Suppressor macrophage (primary cell): ENCODE measurements at places on chromosomes 7 and 10.

- no peak for DNase-seq
Measured at GRCh38 chr7:92753614-92754013, 82.8 kb downstream of the CDK6 start.

- no peak for DNase-seq
Measured at GRCh38 chr7:2751086-2751485, 63.1 kb downstream of the AMZ1 start.

DNA sequence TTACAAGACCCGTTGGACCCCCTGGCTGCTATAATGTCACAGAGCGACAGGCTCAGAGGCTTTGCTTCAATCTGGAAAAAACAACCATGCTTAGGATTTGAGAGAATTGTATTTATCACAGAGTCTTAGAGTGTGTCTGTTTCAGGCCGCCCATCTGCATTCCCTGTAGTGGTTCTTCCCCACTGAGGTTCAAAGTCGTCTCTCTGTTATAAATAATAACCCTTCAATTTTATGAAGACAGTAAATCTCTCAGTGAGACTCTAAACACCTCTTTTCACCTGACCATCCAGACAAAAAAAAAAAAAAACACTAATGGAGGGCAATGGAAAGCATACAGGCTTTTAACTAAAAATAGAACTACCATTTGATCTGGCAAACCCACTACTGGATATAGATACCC lies 565.4 kb upstream of the AUTS2 start:
- DNase-seq = no peak

DNA sequence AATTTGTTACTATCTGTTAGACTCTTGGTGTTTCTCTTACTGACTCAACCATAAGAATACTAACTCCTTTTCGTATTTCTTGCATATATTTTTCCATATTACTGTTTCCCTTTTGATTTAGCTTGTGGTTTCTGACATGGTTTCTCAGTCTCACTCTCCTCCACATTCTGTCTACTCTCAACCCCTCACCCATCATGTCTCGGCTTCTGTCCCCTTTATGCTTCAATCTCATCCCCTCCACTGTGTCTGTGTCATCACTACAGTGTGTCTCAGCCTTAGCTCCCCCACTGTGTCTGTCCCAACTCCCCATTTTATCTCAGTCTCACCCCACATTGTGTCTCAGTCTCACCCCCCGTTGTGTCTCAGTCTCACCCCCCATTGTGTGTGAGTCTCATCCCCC lies 126.9 kb downstream of the VIPR2 start:
- DNase-seq = no peak

DNA sequence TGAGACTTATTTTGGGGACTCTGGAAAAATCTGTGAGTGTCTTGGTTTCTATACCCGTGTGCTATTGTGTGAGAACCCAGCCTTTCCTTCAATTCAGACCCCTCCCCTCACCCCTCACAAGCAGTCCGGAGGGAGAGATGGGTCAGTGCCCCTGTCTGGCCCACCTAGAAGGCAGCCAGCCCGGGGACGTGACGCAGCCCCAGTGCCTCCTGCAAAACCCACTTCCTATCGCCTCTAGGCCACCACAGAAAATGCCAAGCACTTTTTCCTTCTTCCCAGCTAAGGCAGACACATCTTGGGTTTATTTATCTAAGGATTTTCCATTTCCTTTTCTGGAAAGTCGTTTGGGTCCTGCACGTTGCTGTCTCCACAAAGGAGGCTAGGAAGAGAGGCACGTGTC lies 11.6 kb upstream of the AQP1 start:
- no peak for DNase-seq

DNA sequence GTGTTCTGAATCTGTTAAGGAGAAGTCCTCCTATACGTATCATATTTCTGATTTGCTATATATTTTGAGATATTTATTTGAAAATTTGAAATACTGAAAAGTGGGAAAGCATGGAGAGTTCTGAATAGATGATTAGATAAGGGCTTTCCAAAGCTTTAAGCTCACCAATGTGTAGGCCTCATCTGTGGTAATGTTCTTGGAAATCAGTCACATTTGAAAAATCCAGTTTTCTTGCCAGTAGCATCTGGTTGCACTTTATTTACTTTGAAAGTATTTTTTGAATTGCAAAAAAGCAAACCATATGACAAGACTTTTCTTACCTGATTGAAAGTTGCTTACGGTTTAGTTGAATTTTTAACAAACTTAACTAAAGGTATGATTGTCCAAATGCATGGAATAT lies 21.7 kb downstream of the ADD3 start:
- no peak for DNase-seq

- DNase-seq = no peak
Measured at GRCh38 chr7:76193883-76194282, 7.8 kb upstream of the SRRM3 start.

DNA sequence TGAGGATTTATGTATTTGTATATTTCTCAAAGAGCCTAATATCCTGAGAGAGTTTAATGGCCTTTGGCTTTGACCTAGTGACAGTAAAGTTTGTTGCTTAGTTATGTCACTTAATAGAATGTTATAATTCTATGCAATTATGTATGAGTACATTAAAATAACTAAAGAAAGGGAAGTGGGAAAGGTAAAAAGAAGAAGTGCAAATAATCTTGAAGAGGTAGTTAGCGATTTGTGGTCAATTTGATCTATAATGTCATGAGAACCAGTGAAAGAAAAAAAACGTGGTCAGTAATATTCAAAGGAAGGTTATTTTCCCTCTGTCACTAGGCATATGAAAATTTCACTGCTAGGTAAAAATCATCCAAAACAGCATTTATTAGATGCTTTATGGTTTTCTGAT lies 143.4 kb upstream of the LSM8 start:
- DNase-seq = no peak

DNA sequence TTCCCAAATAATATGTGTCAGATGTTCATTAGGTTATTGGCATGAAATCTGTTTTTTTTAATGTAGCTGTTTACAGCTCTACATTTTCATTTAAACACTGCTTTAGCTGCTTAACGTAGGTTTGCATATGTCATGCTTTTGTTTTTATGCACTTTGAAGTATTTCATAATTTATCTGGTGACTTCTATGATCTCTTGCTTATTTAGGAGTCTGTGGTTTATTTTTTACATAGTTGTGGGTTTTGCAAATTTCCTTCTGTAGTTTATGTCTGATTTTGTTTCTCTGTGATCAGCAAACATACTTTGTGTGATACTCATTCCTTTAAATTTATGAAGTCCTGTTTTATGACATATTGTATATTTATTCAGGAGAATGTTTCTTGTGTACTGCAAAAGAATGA lies 606.5 kb upstream of the PFKP start:
- no peak for DNase-seq

DNA sequence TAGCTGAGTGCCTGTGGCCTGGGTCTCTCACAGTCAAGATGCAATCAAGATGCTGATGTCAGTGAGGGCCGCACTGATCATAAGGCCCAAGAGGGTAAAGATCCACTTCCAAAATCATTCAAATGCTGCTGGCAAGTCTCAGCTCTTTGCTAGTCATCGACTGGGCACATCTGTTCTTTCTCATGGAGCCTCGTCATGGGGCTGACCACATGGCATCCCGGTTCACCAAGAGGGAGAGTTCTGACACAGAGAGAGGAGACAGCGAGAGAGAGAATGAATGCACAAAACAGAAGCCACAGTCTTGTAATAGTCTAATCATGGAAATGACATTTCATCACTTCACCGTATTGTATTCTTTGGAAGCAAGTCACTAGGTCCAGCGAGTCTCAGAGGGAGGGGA lies 1067.5 kb upstream of the C7orf33 start:
- DNase-seq = no peak

- no peak for DNase-seq
Measured at GRCh38 chr10:31816318-31816717, 112.3 kb downstream of the ARHGAP12 start.

GRCh38 chr10:74490551-74490950 lies 335.8 kb upstream of the KAT6B start:
- no peak for DNase-seq

DNA sequence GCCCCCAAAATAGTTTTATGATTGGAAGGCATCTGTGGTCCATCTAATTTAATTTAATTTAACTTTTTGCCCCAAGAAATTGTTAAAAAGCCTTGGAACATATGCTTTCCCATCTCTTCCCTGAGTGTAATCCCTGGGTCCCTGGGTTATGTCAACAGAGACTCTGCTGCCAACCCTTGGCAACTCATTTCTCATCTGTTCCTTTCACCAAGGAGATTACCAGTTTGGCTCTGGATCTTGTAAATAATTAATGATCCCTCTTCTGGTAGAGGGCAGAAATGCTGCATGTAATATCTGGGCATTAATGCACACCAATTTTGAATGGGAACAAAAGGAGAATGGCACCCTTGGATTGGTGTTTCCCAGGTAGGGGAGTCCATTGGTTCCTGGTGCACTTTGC lies 514.2 kb downstream of the CCSER2 start:
- DNase-seq = no peak

- DNase-seq = no peak
Measured at GRCh38 chr7:24660546-24660945, 87.3 kb downstream of the PALS2 start.

GRCh38 chr7:5546626-5547025 lies 123.0 kb upstream of the TNRC18 start:
- DNase-seq = no peak

DNA sequence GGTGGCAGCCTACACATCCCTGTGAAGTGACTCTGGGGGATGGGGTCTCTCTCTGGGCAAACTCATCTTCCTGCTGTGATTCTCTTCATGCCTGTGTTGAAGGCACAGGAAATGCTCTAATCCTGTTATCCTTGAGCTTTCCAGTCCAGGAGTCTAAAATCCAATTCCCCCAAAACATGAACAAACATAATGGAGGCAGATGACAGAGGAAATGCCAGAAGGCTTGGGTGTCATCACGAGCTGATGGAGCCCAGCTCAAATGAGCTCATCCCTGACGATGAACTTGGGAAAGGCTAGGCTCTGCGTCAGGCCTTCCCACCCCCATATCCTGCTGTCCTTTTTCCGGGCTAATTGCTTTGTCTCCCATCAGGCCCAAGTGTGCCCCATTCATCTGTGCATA lies 165.9 kb upstream of the PODXL start:
- DNase-seq = no peak

DNA sequence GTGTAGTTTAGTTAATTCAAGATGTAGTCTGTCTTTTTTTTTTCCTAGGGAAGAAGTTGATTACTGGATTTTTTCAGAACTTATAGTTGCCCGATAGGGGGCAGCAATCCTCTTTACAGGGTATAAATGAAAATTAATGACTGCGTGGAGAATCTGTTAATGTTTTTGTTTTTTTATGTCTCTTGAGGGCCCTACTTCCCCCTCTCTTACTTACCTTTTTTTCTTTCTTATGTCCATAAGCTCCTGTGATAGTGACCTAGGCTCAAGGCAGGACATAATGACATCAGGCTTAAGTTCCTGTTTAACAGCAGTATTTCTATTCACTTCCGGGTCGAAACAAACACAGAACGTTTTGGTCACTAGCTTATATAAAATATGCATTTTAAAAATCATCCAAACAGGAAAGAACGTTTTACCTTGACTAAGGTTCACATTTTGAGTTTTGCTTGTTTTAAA lies 18.8 kb downstream of the CDC123 start:
- DNase-seq = peak; percentile 75
